Activated CD4-positive, alpha-beta T cell treated with anti-CD3 and anti-CD28 coated beads, Interleukin-2, amount 10 ng/mL, durations not matched to agents 7 days and 5 days (primary cell): ENCODE measurements at places on chromosomes 1 and 21. TPM values are rescaled to one million over a fixed set of nuclear protein-coding genes. Genes with fewer than 3 reads are reported as not detected.
A peak's percentile ranks its signal among the peaks of the same experiment; 100 is the strongest.

DNA sequence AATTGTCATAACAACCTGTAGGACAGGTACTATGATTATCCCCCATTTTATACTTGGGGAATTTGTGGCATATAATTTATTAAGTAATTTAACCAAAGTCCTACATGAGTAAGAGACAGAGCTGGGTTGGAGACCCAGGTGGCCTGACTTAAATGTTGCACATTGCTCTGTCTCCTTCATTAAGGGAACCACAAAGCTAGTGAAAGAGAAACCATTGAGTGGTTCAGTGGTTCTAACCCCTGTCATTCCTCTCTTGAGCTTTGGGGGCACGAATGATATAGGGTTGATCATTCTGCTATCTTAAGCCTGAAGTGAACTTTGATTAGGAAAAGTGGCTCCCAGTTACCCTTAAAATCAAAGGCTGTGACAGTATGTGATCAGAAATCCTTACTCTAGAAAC, 5.3 kb upstream of the MAP3K7CL start:
- no peak overlapping the region for H3K4me3 ChIP-seq
- H3K27ac ChIP-seq: no peak overlapping the region
- H3K4me1 ChIP-seq: peaks cover 6% of the 10 kb centered on the region
- H3K36me3 ChIP-seq: no peaks in the 10 kb centered on the region

DNA sequence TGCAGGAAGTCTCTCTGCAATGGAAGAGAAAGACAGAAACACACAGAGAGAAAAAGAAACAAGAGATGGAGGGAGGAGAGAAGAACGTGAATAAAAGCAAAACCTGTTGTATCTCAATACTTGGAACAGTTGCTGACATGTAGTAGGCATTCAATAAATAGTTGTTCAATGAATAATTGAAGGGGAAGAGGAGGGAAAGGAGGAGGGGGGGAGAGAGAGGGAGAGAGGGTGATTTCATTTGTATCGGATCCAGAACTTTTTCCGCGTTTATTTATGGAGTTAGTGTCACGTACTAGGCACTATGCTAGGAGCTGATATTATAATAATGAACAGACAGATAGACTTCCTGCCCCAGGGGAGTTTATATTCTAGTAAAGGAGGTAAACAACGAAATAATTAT, 144.1 kb downstream of the OMA1 start:
- no peaks in the 10 kb centered on the region for H3K4me1 ChIP-seq
- H3K27me3 ChIP-seq: peaks cover 2% of the 10 kb centered on the region
- no peak overlapping the region for H3K27ac ChIP-seq
- H3K36me3 ChIP-seq: no peaks in the 10 kb centered on the region

GRCh38 chr21:28516991-28517592, 475.6 kb downstream of the LTN1 start:
- no peaks in the 10 kb centered on the region for H3K4me1 ChIP-seq
- no peak overlapping the region for H3K4me3 ChIP-seq
- DNase-seq: peak; percentile 69
- H3K27me3 ChIP-seq: peaks cover 1% of the 10 kb centered on the region
- no peaks in the 10 kb centered on the region for H3K36me3 ChIP-seq

Gene SPRR2A
- total RNA-seq: not detected

DNA sequence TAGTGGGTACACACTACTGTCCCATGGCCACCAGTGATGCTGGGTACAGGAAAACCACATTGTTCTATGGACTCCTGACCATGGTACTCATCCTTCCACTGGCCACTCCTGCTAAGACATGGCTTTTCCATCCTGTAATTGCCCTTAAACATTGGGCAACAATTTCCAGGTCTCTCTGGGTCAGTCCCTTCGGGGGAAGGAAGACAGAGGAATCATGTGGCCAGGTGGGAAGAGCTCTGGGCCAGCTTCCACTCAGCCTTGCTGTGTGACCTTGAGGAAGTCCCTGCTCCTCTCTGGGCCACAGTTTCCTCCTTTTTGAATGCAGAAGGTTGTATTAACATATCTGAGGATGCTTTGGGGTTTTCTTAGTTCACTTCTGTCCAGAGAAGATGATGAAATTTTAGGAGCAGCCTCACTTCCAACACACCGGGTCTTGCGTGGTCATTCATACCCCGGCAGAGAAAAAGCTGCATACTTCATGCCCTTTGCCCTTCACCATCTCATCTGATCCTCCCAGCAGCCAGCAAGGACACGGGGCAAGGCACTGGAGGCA, 50.8 kb downstream of the SRRM1 start:
- H3K27ac ChIP-seq: peak overlapping the region; percentile 5
- peaks cover 6% of the 10 kb centered on the region for H3K27me3 ChIP-seq
- DNase-seq: no peak
- H3K4me3 ChIP-seq: no peak overlapping the region
- H3K36me3 ChIP-seq: no peaks in the 10 kb centered on the region

GRCh38 chr1:39720094-39720999, 18.3 kb upstream of the PPIE start:
- H3K4me3 ChIP-seq: no peak overlapping the region
- DNase-seq: peak; percentile 21
- H3K27ac ChIP-seq: no peak overlapping the region
- no peaks in the 10 kb centered on the region for H3K4me1 ChIP-seq

GRCh38 chr1:9269078-9269501, 23.6 kb upstream of the SPSB1 start:
- peaks cover 15% of the 10 kb centered on the region for H3K4me1 ChIP-seq
- no peaks in the 10 kb centered on the region for H3K36me3 ChIP-seq
- no peak for DNase-seq

- no peaks in the 10 kb centered on the region for H3K27me3 ChIP-seq
- no peaks in the 10 kb centered on the region for H3K36me3 ChIP-seq
- no peak for DNase-seq
- H3K4me1 ChIP-seq: no peaks in the 10 kb centered on the region
- H3K4me3 ChIP-seq: no peak overlapping the region
Measured at GRCh38 chr1:177133977-177134538, 30.5 kb downstream of the ASTN1 start.

GRCh38 chr1:235326719-235327558, 1.0 kb downstream of the ARID4B start:
- no peaks in the 10 kb centered on the region for H3K27me3 ChIP-seq
- H3K27ac ChIP-seq: peak overlapping the region; percentile 93
- H3K4me3 ChIP-seq: peak overlapping the region; percentile 88
- H3K4me1 ChIP-seq: peaks cover 32% of the 10 kb centered on the region
- peak; percentile 70 for DNase-seq
- H3K36me3 ChIP-seq: peaks cover 36% of the 10 kb centered on the region

Gene FCRL6
- total RNA-seq: 0.15 TPM

Gene EVA1C
- 5.4 TPM for total RNA-seq

DNA sequence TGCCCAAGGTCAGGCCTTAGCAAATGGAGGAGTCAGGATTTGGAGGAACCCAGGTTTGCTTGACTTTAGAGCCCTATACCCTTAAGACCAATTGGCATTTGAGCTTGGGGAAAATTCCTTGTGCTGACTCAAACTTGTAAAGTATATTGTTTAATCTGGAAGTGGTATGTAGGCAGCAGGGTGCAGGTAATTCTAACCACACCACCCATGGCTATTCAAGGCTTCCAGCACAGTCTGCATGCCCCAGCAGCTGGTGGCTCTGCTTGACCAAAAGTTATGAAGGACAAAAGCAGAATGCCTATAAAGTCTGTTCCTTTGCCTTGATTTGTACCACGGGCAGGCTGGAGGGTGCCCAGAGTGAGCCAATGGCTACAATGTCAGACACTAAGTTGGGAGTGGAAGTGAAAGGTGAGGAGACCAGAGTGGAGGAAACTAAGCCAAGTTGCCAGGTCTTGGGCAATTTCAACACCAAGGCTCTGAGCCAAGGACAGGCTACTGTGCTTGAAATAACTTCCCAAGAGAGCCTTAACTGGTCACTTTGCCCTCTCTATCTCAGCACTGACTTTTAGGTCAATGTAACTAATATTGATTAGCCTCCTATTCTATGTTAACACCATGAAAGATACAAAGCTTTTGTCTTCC, 4.7 kb upstream of the G0S2 start:
- no peak overlapping the region for H3K27ac ChIP-seq
- DNase-seq: no peak
- H3K4me3 ChIP-seq: no peak overlapping the region
- H3K4me1 ChIP-seq: peaks cover 43% of the 10 kb centered on the region
- peaks cover 3% of the 10 kb centered on the region for H3K36me3 ChIP-seq
- peaks cover 14% of the 10 kb centered on the region for H3K27me3 ChIP-seq

- H3K27ac ChIP-seq: no peak overlapping the region
- no peak overlapping the region for H3K4me3 ChIP-seq
- no peaks in the 10 kb centered on the region for H3K27me3 ChIP-seq
- no peak for DNase-seq
- peaks cover 4% of the 10 kb centered on the region for H3K4me1 ChIP-seq
Measured at GRCh38 chr21:36845070-36845469, 121.4 kb downstream of the HLCS start.

Gene NEXN
- total RNA-seq: 5.3 TPM

DNA sequence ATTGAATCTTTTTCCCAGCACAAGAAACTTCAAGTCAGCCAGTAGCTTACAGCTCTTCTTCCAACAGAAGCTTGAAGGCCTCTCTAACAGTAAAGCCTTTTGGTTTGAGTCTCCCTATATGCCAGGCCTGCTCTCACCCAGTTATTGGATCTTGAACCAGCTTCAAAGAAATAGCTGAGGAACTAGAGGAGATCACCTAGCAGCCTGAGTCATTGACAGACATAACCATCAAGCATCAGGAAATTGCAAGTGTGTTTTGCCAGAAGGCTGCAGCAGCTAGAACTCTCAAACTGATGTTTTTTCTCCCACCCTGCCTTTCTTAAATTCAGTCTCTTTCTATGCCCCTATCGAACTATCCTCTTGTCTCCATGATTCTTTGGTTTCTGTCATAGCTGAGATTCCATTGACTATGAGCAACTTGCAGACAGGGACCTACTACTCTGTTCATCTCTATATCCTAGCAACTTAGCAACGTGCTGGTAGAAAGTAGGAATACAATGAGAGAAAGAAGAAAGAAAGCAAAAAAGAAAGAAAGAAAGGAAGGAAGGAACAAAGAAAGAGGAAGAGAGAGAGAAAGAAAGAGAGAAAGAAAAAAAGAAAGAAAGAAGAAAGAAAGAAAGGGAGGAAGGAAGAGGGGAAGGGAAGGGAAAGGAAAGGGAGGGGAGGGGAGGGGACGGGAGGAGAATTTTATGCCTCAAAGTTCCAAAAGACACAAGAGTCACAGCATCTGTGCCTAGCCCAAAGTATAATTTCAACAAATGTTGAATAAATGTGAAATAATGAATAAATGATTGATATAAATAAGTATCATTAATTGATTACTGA, 60.0 kb upstream of the FGGY start:
- no peaks in the 10 kb centered on the region for H3K36me3 ChIP-seq
- DNase-seq: no peak
- no peaks in the 10 kb centered on the region for H3K4me1 ChIP-seq
- H3K27ac ChIP-seq: no peak overlapping the region

Gene USH2A
- total RNA-seq: not detected

DNA sequence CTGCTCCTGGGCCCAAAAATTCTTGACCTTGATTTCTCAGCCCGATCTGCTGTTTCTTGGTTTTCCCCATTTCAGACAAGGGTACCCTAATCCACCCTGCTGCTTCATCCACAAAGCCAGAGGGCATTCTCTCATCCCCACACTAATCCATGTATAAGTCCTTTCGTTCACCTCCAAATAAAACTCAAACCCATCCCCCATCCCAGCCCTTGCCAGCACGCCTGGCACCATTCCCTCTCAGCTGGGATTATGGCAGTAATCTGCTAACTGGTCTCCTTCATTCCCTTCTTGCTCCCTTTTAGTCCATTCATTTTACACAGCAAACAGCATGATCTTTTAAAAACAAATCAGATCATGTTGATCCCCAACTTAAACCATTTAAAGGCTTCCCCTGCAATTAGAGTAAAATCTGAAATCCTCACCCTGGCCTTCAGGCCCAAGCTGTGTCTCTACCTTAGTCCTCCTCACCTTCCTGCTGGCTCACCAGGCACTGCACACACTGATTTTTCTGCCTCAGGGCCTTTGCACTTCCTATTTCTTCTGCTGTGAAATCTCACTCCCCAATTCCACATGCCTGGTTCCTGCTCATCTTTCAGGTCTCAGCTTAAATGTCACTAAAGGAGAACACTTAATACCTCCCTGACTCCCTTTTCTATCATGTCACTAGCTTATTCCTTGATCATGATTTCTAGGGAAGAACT, 12.2 kb upstream of the TRNP1 start:
- H3K27ac ChIP-seq: no peak overlapping the region
- no peak for DNase-seq
- no peaks in the 10 kb centered on the region for H3K36me3 ChIP-seq
- H3K4me3 ChIP-seq: no peak overlapping the region
- H3K4me1 ChIP-seq: no peaks in the 10 kb centered on the region

Gene PTPN14
- 0.32 TPM for total RNA-seq

DNA sequence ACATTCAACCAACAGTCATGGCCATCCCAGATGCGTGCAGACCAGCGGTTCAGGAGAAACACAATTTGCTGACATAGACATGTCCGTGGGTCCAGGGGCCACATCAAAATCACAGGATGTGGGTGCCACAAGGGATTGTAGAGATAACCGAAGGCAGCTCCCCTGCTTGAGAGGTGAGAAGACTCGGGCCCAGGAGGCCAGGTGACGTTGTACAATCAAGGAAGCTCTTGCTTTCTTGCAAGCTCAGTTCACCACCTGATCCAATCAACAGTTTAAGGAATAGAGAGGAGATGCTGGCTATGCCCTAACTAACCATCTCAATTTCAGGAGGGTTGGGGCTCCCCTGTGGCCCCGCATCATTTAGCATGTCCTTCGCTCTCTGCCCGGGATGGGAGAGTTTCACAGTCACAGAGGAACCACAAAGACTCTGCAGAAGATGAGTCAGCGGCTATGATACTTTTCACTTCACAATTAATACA, 19.5 kb downstream of the UBASH3A start:
- peaks cover 88% of the 10 kb centered on the region for H3K4me1 ChIP-seq
- no peaks in the 10 kb centered on the region for H3K27me3 ChIP-seq
- H3K4me3 ChIP-seq: peak overlapping the region; percentile 54
- peak; percentile 65 for DNase-seq

DNA sequence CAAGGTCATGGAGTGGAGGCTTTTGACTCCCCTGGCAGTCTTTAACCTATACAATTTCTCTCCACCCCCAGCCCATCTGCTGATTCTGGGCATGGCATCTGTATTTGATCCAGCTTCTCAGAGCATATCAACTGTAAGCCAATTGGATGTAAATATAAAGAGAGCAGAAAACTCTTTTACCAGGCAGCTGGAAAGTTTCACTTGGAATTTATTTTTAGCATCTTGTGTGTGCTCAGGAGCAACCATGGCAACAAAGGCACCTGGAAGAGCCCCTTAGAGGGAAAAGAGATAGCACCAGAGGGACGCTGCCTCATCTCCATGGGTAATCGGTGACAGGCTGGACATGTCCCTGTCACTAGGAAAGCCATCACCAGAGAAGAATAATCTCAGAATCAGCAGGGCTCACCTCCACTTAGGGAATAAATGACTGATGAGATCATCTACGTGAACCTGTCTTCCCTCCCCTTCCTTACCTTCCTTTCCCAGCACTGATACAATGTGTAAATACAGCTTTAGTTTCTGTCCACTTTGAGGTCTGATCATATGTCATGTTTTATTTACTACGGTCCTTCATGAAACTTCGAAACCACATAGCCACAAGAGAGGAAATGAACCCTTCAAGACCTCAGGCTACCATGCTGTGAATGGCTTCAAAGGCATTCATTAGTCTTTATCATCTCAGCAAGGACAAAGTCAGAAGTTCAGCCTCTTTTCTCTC, 25.3 kb upstream of the SIPA1L2 start:
- H3K27me3 ChIP-seq: peaks cover 17% of the 10 kb centered on the region
- H3K27ac ChIP-seq: no peak overlapping the region
- H3K4me1 ChIP-seq: peaks cover 8% of the 10 kb centered on the region
- no peak overlapping the region for H3K4me3 ChIP-seq
- DNase-seq: no peak

GRCh38 chr1:54405898-54406293, 298 bp downstream of the SSBP3 start:
- peaks cover 40% of the 10 kb centered on the region for H3K36me3 ChIP-seq
- no peaks in the 10 kb centered on the region for H3K27me3 ChIP-seq
- peak overlapping the region; percentile 93 for H3K4me3 ChIP-seq
- H3K4me1 ChIP-seq: peaks cover 72% of the 10 kb centered on the region

Gene CHRNB2
- not detected for total RNA-seq

Gene PRAMEF26
- total RNA-seq: not detected
